Left colon (tissue), 2 donors: ENCODE measurements at places on chromosomes 4 and X.

- DNase-seq, result no peak
Observed at GRCh38 chrX:148938348-148938747, 437.9 kb downstream of the AFF2 start.

DNA sequence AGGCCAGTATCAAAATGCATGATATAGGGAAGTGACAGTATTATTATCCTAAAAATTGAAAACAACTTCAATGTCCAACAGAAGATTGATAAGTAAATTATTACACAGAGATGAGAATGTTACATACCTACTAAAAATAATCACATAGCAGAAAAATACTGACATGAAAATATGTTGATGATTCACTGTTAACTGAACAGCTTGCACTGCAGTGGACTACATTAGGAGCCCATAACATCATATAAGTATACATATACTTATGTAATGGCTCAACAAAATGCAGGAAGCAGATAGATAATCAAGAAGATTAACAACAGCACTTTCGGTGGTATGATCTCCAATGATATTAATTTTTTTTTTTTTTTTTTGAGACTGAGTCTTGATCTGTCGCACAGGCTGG lies 7.1 kb downstream of the CLOCK start:
- no peak for DNase-seq

DNA sequence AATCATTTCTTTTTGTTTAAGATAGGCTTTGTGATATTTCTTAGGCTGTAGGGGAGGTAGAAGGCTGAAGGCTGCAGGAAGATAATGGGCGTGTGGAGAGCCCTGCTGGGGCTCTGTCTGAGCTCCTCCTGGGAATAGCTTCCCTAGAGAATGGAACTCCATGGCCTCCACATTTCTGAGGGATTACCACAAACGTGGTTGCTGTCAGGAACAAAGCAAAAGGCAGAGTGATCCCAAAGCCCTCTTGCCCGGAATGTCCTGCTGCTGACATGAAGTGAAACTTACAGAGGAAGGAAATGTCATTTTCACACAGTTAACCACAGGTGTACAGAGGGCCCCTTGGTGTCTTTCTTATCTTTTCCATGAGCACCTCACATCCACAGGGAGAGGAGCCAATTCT lies 89.3 kb downstream of the DDIT4L start:
- no peak for DNase-seq

DNA sequence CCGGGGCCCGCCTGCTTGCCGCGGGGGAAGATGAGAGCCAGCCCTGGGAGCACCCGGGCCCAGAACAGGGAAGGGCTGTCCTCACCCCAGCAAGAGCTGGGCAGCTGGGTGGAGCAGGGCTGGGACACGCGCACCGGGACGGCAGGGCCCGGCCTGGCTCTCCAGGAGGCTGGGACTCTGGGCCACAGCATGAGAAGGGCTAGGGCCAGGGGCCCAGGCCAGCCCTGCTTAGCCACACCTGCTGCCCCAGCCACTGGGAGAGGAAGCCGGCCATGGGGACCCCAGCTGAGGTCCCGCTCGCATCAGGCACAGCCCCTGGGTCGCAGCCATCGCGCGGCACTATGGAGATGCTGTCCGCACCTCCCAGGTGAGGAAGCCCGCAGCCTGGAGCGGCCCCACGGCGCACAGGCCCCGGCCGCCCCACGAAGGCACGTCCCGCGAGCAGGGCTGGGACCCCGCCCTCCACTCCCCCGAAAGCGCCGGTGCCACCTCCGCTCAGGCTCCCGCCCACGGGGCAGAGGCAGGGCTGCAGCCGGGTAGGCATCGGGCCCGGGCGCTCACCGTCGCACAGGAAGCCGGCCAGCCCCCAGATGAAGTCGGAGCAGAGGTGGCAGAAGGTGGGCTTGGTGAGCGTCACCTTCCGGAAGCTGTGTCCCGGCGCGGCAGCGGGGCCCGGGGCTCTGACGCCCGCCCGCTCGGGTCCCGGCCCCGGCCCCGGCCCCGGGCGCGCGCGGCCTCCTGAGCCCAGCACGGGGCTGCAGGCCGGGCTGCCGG lies 531 bp downstream of the DGKQ start:
- peak; percentile 70 for DNase-seq

- no peak for DNase-seq
Observed at GRCh38 chrX:20374450-20374849, 107.7 kb upstream of the RPS6KA3 start.

DNA sequence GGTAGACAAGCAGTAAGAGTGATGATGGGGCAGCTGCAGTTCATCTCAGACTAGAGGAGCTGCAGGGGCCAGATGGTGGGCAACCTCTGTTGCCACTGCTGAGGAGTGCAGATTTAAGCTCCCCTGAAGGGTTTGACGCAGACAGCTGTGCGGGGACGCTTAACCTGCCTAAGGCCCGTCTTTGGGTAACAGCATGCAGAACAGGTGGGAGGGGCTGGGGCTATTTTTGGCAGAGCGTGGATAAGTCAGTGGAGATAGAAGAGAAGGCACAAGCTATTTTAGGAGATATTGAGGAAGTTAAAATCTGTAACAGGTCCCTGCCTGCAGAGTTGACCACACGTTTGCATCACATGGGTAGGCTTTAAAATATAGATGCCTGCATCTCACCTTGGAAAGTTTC lies 10.5 kb downstream of the CD99 start:
- DNase-seq, result no peak

- DNase-seq, result peak; percentile 50
Observed at GRCh38 chr4:83639849-83640493, 104.1 kb downstream of the GPAT3 start.

DNA sequence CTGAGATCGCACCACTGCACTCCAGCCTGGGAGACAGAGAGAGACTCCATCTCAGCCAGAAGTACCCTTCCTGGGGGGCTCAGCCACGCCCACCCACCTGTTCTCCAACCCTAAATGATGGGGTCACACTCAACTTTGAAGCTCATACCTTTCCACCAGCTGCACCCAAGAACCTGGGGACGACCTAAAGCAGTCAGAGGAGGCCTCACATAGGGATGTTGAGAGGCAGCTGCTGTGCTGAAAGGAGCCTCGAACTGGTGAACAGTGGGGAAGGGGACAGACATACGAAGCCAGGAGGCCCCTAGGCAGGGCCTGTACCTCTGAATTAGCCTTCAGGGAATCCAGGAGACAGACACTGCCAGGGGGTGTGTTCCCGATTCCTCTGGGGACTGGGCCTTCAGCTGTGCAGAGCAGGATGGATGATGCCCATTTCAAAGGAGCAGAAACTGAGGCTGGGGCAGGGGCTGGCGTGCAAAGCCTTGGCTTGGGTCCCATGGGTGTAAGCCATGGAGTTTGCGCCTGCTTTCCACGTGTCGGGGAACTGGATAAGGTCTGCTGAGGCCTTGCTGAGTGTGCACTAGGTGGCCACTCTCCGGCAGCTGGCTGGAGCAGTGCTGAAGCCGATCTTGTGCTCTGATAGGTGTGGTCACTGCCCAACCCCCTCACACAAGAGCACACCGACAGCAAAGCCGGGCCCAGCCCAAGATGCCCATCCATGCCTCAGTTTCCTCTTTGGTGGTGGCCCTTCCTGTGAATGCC lies 130.8 kb downstream of the CPZ start:
- peak; percentile 10 for DNase-seq

GRCh38 chrX:9902656-9903055 lies 64.5 kb upstream of the CLDN34 start:
- DNase-seq, result no peak

- no peak for DNase-seq
Observed at GRCh38 chr4:77493120-77493752, 112.4 kb upstream of the CXCL13 start.

DNA sequence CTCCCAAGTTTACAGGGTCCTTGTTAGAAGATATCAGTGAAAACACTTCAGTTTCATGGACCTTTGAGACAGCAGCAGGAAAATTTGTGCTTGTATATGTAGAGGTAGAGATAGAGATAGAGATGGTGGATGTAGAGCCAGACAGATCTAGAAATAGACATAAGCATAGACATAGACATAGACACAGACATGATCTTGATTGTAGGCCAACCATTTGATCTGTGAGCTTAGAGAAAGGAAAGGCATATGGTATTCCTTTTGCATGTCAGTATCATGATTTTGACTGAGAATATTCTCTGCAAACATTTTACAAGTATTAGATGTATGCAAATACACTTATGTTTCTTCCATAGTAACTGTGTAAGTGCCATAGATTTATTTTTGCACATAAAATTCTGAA lies 65.0 kb downstream of the PRKG2 start:
- no peak for DNase-seq

- DNase-seq, result no peak
Observed at GRCh38 chrX:12958059-12958458, 16.9 kb upstream of the TMSB4X start.

- no peak for DNase-seq
Observed at GRCh38 chr4:87049508-87049907, 114.7 kb downstream of the AFF1 start.

DNA sequence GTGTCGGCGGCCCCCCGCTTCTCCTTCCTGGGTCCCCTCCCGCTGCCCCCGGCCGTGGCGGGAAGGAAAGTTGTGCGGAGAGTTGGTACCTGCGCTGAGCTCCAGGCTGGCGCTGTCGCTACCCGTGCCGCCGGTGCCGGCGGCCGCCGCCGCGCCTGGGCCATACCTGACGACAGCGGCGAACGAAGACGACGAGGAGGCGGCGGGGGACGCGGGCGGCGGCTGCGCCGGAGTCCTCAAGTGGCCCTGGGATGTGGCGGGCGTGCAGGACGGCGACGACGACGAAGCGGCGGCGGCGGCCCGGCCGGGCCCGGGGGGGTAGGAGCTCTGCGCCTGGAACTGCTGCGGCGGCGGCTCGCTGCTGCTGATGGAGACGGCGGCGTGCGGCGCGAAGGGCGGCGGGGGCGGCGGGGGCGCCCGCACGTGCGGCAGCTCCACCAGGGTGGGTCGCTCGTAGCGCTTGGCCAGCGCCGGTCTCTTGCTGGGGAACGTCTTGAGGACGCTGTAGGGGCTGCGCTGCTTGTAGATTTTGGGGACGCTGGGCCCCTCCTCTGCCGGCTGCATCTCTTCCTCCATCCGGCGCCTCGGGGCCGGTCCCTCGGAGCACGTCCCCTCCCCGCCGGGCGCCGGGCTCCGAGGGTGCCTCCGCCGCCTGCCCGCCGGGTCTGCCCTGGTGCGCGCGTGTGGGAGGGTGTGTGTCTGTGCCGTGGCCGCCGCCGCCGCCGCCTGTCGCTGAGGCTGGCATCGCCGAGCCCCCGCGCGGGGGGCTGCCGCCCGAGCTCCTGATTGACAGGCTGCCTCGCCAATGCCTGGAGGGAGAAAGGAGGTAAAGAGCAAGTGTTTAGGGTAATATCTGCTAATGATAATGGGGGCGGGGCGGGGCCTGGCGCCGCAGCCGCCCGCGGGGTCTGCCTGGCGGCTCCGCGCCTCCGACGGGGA lies 618 bp downstream of the BEND4 start:
- DNase-seq, result peak; percentile 51

DNA sequence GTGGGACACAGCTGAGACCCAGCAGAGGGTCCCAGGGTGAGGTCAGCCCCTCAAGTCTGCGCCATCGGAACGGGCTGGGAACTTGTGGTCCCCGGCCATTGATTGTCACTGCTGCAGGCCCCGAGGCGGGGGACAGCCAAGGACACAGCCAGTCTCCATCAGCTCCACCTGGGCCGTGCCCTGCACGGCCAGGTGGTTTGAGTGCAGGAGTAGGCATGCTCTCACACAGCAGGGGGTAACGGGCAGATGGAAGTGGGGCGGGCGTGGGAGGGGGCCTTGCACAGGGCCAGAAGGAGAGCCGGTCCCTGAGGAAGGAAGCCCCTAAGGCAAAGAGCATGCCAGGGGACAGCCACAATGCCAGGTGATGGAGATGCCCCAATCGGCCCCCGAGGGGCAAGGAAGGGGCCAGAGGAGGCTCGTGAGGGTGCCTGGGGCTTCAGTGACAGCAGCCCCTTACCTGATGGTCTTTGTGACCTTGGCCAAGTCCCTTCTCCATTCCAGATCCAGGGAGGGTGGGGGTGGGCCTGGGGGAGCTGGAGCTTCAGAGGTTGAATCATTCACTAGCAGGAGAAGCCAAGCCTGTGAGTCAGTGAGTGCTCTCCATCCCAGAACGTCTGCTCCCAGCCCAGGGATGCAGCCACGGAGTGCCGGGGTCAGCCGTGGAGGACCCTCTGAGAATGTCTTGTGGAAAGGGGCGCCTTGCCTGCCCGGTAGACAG lies 2.3 kb downstream of the ATP2B3 start:
- DNase-seq, result no peak

DNA sequence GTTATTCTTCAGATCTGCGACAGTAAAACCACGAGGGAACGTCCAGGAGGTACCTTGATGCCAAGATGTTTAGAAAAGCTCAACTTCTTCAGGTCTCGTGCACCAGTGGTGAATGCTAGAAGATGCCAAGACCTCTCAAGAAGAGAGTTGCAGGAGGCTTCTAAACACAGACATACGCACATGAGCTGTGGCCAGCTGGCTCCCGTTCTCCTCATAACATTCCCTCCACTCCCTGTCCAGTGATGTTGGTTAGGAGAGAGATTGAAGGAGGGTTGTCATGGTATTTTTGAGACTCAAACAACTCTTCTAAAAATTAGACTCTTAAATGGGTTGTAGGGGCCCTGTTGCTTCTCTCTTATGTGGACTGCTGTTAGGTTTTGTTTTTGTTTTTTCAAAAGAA lies 184.3 kb downstream of the QDPR start:
- DNase-seq, result no peak

- DNase-seq, result no peak
Observed at GRCh38 chrX:115616943-115617563, 56.1 kb downstream of the PLS3 start.

- no peak for DNase-seq
Observed at GRCh38 chrX:111431001-111431400, 19.0 kb upstream of the DCX start.

DNA sequence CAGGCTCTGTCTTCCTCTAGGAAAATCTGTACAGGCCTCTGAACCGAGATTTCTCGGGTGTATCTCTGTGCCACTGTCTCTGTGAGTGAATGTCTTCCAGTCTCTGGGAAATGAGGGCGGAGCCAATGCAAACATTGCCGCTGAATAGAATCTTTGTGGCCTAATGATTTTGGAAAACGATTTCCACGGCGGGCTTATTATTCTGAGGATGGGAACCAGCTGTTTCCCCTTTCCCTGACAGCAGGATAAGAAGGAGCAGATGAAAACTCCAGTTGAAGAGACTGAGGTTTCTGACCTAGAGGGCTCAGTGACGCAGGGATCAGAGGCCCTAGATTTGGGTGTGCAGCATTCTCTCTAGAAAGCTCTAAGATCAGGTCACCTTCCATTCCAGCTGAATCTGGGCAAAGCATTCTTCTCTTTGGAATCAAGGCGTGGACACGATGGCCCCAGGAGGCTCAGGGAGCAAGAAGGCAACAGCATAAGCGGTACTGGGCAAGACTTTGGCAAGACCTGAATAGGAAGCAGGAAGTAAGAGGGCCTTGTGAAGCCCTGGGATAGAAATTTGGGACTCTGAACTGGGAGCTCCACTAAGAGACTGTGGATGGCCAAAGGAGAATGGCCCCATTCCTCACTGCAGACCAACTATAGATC lies 47.3 kb downstream of the PJA1 start:
- no peak for DNase-seq

DNA sequence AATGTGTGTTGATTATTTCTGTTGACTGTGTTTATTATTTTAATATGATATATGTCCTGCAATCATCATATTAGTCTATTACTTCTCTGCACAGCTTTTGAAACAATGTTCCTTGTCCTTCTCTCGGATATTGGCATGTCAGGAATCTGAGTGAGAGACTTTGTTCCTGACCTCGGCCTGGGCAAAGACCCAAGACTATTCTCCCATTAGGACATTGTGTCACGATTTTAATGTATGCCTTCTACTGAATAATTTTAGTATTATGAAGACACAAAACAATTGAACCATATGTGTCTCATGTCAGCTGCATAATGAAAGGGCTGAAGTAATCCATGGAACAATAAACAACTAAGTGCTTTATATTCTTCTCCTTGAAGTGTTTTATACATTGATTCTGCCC lies 580.8 kb upstream of the TENM3 start:
- DNase-seq, result no peak

GRCh38 chrX:115989686-115990085 lies 180.9 kb upstream of the AGTR2 start:
- DNase-seq, result no peak
